Fibroblast of skin of left biceps (primary cell): ENCODE measurements at places on chromosomes 2 and 18.

DNA sequence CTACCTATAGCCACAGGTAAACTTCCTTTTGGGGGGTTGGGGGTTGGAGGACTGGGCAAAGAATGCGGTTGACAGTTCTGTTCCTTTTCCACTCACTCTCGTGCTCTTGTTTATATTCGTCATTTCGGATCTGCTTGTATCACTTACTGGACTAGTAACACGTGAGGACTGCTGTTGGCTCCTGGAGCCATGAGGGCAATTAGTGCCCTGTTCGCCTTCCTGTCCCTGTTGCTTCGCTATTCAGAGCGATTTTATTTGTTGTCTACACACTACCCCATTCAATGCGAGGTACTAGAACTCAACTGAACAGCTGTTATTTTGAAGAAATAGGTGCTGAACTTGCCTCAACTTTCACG, 1.1 kb downstream of the KCNJ3 start:
- DNase-seq = no peak

- DNase-seq = no peak
Measured at GRCh38 chr2:248724-249123, 15.1 kb downstream of the SH3YL1 start.

GRCh38 chr2:17303054-17303453, 215.2 kb downstream of the RAD51AP2 start:
- DNase-seq = peak; percentile 50

DNA sequence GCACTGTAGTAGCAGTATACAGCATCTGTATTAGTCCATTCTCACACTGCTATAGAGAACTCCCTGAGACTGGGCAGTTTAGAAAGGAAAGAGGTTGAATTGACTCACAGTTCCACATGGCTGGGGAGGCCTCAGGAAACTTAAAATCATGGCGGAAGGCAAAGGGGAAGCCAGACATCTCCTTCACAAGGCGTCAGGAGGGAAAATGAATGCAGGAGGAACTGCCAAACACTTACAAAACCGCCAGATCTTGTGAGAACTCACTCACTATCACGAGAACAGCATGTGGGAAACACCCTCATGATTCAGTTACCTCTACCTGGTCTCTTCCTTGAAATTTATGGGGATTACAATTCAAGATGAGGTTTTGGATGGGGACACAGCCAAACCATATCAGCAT, 25.4 kb downstream of the MAP4K4 start:
- no peak for DNase-seq

- no peak for DNase-seq
Measured at GRCh38 chr2:16280081-16280480, 339.7 kb downstream of the MYCN start.

DNA sequence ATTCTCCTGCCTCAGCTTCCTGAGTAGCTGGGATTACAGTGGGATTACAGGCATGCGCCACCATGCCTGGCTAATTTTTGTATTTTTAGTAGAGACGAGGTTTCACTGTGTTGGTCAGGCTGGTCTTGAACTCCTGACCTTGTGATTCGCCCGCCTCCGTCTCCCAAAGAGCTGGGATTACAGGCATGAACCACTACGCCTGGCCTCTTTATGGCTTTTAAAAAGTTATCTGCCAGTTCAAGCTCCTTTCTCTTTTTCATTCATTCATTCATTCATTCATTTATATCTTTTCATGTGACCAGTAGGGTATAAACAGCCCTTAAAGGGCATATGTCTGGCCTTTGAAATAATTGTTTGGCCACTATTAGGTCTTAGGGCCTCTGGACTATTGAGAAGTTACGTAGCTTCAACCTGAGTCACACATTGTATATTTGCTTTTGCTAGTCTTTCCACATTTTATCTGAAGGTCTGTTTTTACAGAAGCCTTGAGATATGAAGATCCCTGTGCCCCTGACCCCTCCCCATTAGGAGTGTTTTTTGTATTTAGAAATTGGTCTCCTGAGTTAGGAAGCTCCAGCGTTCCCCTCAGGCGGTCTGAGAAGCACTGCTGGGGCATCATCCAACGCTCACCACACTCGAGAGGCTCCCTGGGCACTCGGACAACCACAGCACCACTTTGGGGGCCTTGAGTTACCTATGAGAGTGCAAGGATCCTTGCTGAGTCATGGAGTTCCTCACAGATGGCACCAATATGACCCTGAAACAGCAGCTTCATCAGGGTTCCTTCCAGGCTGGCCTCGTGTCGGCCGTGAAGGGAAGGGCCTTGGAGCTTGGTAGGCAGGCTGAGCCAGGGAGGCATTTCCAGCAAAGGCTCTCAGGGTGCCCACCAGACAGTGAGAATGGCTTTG, 21.8 kb downstream of the FZD5 start:
- DNase-seq = no peak

- DNase-seq = peak; percentile 6
Measured at GRCh38 chr2:169509298-169509885, at the start of gene KLHL41. KLHL41 (plus strand) TSS chr2:169509702; CDS start chr2:169509779, 77 bp downstream.

DNA sequence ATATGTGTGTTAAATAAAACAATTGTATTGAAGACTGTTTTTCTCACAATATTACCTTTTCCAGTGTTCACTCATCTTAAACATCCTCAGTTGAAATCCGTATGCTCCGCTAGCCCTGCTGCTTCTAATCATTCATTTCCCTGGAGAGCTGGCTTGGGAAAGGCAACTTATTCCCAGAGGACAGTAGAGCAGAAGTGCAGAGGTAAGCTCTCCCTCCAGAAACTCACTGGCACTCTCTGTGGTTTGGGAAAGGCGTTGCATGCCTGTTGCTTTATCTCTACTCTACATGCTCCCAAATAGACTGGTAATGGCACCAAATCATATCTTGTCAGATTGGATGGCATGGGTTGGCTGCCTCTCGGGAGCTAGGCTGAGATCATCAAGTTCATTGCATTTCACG, 117.1 kb upstream of the BOD1L2 start:
- DNase-seq = no peak

DNA sequence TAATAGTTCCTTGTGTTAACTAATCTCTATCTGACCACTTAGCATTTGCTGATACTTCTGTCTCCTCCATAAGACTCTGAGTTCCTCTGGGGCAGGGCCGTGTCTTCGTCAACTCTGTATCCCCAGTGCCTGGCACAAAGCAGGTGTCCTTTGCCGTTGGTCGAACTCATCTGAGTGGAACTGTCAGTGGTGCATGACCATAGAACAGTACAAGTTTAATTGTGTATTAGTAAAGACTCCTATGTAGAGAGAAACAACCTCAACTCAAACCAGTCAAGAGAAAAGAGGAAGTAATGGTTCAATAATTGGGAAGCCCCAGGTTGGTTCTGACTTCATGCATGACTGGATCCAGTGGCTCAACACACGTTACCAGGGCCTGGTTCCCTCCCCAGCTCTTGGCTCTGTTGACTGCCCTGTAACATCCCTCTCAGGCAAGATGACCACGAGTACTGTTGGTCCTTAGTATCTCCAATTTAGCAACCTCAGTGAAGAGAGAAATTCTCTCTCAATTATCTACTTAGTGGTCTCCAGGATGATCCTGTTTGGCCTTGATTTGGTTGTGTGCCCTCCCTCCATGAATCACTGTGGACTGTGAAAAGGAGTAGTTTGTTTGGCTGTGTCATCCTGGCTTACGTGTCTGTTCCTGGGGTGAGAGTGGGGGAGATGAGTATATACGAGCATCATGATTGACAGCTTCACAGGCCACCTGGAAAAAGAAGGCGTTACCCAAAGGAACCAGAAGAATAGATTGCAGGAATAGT, 58.5 kb upstream of the MSH6 start:
- DNase-seq = no peak

DNA sequence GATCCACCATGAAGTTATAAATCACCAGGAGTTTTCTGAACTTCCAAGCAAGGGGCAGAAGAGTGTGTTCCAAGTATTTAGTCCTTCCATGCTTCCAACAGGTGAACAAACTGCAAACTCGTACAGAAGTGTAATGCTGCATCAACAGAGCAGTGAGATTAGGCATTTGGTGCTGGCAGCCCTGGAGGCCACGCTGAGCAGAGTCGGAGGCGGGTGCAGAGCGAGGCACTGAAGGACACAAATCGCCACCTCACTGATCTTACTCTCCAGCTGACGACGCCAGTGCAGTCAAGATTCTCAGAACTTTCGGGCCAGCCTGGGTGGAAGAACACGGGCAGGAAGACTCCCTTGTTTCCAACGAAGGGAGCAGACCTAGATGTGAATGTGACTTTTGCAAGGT, 39.2 kb downstream of the SERPINE2 start:
- DNase-seq = no peak

GRCh38 chr18:59704146-59704545, 6.9 kb upstream of the CCBE1 start:
- DNase-seq = no peak

GRCh38 chr2:174686430-174686829, 77.8 kb downstream of the CHRNA1 start:
- no peak for DNase-seq

GRCh38 chr2:140455315-140455714, 1675.1 kb upstream of the NXPH2 start:
- no peak for DNase-seq

DNA sequence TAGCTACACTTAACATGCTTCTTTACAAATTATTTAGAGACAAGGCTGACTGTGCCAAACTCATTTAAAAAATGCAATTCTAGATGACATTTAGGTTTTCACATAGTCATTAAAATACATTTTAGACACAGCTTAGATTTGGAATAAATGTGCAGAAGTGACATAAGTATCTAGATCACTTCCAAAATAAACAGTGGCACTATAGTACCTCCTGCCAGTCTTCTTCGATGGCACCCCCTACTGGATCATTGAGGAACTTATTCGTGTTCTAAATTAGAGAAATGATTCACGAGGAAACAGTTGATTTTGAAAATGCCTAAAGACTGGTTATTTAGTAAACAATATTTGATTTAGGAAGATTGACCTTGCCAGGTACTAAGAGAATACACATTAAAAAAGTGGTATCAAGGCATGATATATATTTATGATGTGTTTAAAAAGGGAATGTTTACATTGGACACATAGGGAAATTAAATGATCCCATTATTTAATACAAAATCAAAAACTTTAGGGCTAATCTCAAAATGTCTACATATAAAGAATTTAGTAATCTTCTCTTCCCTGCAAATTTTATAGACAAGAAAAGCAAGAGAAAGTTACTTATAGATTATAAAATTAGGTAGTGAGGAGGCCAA, 323.9 kb downstream of the XIRP2 start:
- DNase-seq = no peak

DNA sequence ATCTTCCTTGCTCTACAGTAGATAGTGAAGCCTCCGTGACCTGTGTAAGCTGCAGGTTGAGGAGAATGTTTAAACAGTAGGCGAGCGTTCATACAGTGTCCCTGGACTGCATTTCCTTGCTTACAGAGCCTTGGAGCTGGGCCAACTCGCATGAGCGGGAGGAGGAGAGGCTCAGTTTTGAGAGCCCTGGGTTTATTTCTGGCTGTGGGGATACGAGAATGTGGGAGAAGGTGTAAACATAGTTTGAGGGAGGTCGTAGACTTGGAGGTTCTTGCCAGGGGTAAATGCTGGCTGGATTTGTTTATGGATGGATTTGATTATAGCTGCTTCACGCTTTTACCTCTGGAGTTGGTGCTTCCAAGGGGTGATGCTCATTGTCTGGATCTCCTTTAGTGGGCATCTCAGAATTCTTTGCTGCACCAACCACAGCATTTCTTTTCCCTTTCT, 20.8 kb downstream of the CRIM1 start:
- peak; percentile 39 for DNase-seq

DNA sequence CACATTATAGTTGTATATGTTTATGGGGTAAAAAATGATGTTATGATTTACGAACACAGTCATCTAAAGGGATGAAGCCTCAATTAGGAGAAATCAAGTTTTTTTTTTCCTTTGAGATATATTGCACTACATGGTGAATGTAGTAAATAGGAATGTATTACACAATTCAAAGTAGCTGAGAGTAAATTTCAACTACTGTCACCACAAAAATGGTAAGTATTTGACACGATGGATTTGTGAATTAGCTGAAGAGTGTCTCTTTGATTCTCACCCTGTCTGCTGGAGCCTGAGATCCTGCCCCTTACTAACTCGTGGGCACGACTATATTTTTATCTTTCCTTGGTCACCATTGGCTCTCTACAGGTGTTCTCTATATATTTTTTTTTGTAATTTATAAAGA, 540.4 kb upstream of the DSEL start:
- DNase-seq = peak; percentile 47
